ENCODE measurements at places on chromosomes 1 and 21.

DNA sequence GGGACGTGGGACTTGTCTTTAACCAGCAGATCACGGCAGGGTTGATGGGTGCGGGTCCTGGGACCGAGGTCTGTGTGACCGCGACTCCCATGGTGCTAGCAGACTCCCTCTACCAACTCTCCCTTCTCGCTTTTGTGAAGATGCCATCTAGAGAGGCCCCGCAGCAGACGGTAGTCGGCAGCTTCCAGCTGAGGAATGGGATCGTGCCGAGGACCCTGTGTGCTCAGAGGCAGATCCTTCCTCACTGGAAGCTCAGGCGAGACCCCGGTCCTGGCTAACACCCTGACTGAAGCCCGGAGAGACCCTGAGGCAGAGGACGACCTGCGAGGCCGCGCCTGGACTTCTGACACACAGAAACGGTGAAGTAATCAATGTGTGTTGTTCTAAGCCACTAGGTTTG lies 12.5 kb upstream of the SPATC1L start:
- no peak for DNase-seq

GRCh38 chr1:175553280-175553679 lies 190.1 kb downstream of the TNR start:
- no peak for DNase-seq

DNA sequence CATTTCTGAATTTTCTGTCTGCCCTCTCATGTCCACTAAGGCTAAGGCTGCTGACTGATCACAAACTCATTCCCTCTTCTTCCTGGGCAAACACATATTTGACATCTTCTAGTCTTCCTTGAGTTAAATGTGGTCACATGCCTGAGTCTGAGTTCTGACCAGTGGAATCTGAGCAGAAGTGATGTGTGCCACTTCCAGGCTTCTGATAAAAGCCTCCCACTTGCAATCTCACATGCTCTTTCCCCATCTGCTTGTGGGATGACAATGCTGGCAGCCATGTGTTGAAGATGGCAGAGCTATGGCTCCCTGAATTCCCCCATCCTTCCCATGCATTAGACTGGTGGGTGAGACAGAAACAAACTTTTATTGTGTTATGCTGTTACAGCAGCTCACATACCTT lies 149.9 kb upstream of the ZNF648 start:
- DNase-seq: no peak

- no peak for DNase-seq
Observed at GRCh38 chr1:157496121-157496526, 56.2 kb downstream of the FCRL5 start.

- DNase-seq: no peak
Observed at GRCh38 chr1:116916002-116916401, 6.3 kb downstream of the PTGFRN start.

- DNase-seq: no peak
Observed at GRCh38 chr21:39632796-39633442, 20.2 kb downstream of the B3GALT5 start.

GRCh38 chr21:41942457-41942856 lies 11.4 kb downstream of the C2CD2 start:
- no peak for DNase-seq

GRCh38 chr1:89257041-89257440 lies 15.6 kb downstream of the GBP5 start:
- DNase-seq: no peak

- DNase-seq: no peak
Observed at GRCh38 chr1:46065405-46065804, 67.0 kb downstream of the PIK3R3 start.

DNA sequence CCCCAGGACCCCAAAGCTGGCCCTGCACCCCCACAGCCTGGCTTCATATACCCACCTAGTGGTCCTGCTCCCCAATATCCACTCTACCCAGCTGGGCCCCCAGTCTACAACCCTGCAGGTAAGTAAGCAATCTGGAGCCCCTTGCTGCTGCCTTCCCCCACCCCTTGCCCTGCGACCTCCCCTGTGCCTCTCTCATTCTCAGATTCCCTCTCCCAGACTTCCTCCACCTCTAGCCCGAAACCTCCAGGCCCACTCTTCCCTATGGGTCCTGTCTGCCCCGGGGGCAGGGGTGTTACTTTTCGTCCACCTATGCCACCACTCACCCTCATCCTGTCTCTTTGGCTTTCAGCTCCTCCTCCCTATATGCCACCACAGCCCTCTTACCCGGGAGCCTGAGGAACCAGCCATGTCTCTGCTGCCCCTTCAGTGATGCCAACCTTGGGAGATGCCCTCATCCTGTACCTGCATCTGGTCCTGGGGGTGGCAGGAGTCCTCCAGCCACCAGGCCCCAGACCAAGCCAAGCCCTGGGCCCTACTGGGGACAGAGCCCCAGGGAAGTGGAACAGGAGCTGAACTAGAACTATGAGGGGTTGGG lies 2.9 kb downstream of the SHISA4 start:
- no peak for DNase-seq

GRCh38 chr1:37793773-37794371 lies at the start of gene MANEAL:
MANEAL (plus strand) TSS chr1:37793847; CDS start chr1:37794183, 336 bp downstream.
- no peak for DNase-seq

DNA sequence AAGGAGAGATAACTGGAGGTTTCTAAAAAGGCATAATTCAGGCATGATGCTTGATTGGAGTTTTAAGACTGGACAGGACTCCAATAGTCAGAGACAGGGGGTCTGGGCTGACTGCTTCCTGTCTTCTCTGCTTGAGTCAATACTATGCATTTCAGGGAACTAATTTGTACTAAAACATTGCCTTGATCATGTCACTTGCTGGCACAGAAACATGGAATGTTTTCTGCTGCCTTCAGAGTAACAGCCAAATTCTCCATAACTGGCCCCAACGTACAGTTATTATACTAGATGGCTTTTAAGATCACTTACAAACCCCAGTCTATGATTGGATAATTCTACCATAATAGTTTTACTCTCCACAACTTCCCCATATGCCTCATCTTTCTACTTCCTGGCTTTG lies 247.0 kb downstream of the DNM3 start:
- DNase-seq: no peak

DNA sequence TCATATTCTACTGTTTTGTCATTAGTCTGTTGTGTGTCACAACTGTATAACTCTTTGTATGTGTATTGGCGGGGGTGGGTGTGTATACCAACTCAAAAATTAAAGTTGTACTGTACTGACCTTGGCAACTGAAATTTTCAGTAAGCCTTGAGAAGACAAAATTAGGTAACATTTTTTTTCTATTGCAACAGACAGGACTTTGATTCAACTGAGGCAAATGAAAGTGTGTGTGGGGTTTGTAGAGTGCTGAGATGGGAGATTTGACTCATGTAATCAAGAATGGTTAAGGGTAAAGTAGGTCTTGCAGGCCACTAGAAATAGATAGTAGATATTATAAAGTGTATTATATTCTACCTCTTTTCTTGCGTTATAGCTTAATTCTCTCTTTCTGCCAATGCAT lies 14.6 kb upstream of the B3GALT2 start:
- DNase-seq: no peak

DNA sequence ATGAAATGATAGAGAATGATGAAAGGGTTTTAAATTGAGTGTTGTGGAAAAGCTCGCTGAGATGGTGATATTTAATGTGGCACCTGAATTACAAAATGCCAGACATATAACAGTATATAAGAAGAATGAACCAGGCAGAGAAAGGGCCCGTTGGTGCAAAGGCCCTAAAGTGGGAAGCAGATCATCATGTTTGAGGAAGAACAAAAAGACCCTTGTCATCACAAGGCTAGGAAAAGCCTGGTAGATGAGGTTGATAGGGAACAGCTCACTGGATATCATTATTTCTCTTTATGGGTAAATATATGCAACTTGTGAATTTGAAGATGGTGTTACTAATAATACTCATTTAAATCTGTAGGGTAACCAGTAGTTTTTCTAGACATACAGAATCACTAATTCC lies 11.0 kb downstream of the RAP1A start:
- no peak for DNase-seq

- no peak for DNase-seq
Observed at GRCh38 chr1:241532162-241532531, at the start of gene KMO. KMO (plus strand) TSS chr1:241532378; CDS start chr1:241532445, 67 bp downstream.
